Umbilical cord (tissue), 2 donors: ENCODE measurements at places on chromosomes 5 and 9. TPM values are rescaled to one million over a fixed set of nuclear protein-coding genes. Genes with fewer than 3 reads are reported as not detected.
A peak's percentile ranks its signal among the peaks of the same experiment; 100 is the strongest.

ARSK gene
- 13.7 TPM for total RNA-seq

GRCh38 chr9:68933434-68934328 is 80.2 kb downstream of the PRKACG start:
- peak; percentile 51 for DNase-seq

DNA sequence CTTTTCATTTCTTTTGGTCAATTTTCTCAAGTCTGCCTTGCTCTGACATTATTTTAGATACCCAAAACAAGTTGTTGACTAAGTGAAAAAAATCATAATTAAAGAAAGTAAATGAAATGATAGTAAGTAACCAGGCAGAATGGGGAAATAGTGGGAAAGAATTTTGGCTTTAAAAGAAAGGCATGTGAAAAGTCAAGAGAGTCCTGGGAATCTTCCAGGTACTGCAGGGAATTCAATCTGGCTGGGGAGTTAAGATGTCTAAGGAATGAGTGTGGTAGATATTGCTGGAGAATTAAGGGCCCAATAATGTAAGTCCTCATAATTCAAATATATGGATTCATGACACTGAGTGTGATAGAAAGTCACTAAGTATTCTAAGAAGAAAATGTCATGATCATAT is 123.1 kb upstream of the PAPPA start:
- DNase-seq, result no peak

DNA sequence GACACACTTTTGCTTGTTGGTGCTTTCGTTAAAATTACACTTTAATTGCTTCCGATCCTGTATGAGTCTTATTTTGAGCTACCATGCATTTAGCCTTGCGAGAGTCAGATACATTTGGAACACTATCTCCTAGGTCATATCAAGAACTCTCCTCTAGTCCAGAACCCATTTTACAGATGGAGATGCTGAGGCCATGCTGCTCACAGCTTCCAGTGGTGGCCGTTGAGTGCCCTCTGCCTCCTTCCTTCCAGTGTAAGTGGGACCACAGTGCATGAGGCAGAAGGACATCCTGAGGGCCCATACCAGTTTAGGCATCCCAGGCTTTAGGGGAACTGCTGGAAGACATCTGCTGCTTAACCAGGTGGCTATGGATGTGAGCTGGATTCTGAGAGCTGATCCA is 6.9 kb downstream of the CCNI2 start:
- DNase-seq, result no peak

GRCh38 chr9:69393425-69393824 is 68.4 kb downstream of the ENTREP1 start:
- no peak for DNase-seq

GRCh38 chr9:72886386-72886785 is 66.5 kb downstream of the ALDH1A1 start:
- DNase-seq, result no peak
